Effector memory CD4-positive, alpha-beta T cell (primary cell): ENCODE measurements at places on chromosomes 7 and 10.

DNA sequence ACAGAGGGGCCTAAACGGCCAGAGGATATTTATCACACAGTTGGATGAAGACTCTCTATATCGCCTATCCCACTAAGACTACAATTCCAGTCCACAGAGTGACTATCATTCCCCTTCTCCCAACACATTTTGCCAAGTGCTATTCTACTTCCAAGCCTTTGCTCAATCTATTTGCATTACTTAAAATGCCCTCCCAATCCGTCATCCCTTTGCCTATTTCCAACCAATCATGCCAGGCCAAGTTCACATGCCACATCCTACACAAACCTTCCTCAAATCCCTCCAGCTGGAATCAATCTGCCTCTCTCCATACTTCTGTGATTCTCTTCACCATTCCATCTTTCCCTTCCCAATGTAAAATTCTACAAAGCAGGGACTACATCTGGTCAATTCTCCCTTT, 38.2 kb downstream of the SMURF1 start:
- no peak for DNase-seq

DNA sequence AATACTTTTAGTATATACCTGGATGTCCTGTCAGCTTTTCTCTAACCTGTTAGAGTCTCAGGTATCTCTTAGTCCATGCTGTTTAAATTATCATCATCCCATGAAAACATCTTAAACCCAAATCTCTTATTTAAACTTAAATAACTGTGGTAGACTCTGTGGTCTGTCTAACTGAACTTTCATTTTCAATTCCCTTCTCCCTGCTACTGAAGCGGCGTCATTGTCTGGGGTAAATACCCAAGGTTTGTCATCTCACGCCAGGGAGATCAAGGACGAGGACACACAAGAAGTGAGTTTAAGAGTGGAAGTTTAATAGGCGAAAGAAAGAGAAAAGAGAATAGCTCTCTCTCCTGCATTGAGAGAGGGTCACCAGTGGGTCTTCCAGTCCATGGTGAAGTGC, 804.4 kb upstream of the CELF2 start:
- DNase-seq, result no peak

DNA sequence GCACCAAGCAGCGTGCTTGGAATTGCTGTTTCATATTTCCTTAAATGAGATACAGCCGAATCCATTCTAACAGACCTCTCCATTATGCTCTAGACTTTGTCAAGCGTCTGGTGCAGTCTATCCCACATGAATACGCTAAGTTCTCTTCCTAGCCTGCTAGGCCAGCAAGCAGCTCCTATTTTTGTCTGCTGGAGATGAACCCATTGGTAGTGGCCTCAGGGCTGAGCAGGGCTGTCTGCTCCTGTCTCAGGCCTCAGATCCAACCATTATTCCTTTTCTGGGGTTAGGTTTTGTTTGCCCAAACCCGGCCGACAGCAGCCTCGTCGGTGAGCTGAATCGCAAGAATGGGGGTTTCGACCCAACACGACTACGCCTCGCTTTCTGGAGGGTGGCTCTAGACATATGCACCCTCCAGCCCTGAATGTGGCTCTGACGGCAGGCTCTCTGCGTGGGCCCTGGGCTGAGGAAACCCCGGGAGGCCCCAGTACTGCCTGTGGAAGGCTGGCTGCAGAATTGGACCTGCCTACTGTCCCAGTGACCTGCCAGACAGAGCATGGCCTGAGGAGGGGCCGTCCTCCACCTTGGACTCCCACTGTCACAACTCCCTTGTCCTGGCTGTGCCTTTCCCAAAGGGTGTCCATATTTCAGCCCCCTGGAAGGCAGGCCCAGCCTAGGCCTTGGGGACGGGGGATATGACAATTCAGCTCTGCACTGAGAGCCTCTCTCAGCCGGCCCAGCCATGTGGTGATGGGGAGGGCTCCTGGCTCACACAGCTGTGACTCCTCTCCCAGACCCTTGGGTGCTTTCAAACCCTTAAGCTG, 267.9 kb upstream of the TCERG1L start:
- DNase-seq, result no peak

- no peak for DNase-seq
Observed at GRCh38 chr7:74084722-74085578, 1.3 kb downstream of the LIMK1 start.

DNA sequence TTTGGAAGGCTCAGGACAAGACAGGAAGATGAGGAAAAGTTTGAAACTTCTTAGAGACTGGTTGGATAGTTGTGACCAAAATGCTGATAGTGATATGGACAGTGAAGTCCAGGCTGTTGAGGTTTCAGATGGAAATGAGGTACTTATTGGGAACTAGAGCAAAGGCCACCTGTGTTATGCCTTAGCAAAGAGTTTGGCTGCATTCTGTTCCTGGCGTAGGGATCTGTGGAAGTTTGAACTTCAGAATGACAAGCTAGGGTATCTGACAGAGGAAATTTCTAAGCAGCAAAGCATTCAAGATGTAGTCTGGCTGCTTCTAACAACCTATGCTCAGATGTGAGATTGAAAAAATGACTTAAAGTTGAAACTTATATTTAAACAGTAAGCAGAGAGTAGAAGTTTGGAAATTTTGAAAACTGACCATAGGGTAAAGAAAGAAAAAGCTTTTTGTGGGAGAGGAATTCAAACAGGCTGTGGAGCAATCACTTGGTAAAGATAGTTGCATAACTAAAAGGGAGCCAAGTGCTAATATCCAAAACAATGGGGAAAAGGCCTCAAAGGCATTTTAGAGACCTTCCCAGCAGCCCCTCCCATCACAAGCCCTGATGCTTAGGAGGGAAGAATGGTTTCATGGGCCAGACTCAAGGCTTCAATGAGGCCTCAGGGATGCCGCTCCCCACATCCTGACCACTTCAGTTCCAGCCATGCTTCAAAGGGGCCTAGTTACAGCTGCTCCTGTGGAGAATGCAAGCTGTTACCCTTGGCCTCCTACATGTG, 415.1 kb downstream of the INHBA start:
- DNase-seq, result no peak

- DNase-seq, result no peak
Observed at GRCh38 chr7:127782654-127783559, 130.9 kb downstream of the SND1 start.

DNA sequence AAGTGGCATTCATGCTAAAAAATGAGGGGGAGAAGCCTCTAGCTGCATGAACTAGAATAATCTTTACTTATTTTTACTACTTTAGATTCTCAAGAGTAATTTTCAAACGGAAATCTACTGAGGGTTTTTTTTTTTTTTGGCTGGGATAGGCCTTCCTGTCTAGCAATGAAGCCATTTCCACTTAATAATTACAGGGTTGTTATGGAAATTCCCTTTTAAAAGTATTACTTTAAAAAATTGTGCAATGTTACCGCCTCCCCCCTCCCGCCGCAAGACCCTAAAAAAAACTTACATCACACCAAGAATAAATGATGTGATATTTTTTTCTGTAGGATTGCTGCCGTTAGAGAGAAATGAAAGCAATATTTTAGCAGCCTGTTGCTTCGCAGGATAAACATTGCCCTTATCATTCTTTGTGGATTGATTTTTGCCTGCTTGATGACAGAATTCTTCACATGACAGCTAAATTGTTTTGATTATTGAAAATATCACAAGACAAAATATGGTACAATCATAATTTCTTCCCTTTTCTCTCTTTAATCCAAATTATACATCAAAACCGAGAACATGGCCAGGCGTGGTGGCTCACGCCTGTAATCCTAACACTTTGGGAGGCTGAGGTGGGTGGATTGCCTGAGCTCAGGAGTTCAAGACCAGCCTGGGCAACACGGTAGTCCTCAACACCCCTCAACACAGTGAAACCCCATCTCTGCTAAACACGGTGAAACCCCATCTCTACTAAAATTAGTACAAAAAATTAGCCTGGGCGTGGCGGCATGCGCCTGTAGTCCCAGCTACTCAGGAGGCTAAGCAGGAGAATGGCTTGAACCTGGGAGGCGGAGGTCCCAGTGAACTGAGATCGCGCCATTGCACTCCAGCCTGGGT, 32.8 kb downstream of the ARL4A start:
- DNase-seq, result no peak

- DNase-seq, result no peak
Observed at GRCh38 chr7:123769371-123769770, 20.6 kb upstream of the WASL start.

DNA sequence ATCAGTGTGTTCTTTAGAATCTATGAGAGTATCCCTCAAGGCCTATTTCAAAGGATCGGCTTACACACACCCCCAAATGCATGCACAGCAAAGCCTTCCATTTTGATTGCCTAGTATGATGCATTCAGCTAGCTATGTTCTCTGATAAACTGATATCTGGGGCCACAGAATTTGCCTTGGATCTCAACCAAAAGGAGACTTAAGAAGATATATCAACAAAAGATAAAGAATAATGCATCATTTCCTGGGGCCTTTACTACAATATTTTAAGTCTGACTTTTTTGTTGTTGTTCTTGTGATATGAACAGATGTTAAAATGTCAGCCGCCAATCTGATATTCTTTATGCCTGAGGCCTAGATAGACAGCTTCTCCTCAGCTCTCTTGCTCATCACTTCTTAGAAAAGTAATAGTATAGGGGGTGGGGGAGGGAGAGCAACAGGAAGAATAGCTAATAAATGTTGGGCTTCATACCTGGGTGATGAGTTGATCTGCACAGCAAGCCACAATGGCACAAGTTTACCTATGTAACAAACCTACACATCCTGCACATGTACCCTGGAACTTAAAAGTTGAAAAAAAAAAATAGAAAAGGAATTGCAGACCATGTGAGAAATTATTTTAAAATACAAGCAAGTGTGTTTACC, 792.9 kb upstream of the GHITM start:
- no peak for DNase-seq

DNA sequence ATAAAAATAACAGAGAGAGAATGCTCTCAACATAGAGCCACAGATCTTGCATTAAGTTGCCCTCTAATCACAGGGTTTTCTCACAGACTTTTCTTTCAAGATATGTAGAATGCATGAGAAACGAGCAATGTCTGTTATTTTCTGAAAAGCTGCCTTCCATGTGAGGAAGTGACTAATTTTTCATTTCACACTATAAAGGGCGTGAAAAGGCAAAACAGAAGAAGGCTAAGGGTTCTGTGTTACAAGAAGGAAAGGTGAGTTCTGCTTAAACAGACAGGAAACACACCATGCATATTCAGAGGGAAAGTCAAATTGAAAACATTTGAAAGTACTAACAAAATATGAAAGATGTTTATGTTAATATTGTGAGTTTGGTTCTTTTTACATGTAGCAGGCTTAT, 189.2 kb downstream of the SEMA3D start:
- DNase-seq, result no peak

DNA sequence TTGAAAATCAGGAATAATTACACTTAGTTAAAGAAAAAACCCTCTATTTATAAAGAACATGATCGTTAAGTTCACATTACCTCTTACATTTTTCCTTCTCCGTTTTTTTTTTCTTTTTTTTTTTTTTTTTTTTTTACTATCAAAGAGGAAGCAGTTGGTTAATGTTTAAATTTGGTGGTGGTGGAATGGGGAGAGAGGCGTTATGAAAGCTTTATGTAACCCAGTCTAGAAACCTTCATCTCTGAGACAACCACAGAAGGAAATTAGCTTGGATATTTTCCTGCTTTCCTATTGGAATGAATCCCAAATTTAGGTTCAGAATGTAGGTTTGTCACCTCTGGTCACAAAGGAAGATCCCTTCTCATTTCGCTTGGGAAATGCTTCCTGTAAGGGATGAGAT, 31.5 kb upstream of the LHFPL3 start:
- DNase-seq, result no peak

DNA sequence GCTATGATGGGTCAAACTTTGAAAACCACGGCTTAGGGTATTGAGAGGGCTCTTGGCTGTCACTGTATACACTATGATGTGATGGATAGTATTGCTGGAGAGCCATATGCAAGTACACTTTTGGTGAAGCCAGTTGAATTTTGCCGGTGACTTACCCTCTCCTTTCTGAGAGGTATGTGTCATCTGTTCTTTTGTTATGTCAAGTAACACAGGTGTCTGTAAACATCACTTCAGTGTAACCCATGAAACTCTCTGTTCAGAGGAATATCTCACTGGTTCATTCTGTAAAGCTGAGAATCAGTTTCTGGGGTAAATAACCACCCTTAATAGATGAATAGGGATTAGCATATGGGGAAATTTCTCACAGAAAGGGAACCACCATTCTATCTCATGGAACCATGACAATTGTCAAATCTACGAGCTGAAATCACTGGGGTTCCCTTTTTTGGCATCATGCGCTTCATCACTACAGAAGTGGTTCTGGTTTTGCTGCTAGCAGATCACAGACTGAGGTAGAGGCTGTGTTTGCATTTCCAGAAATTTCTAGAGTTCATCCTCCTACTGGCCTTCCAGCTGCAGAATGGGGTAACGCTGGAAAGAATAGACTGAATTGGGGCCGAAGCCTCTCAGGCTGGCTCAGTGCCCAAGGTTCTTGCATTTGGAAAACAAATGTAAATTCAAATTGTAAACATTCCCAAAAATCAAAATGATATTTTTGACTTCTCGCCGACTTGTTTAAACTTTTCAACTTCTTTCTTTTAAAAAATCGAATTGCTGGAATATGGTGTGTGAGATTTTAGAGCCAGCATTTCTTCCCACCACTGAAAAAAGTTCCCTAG, 83.3 kb upstream of the CREB5 start:
- DNase-seq, result no peak

- no peak for DNase-seq
Observed at GRCh38 chr10:58781873-58782488, 269.3 kb downstream of the BICC1 start.

GRCh38 chr7:83648464-83649241, at the start of gene SEMA3E:
TSS of gene SEMA3E (minus strand) at chr7:83649139.
- DNase-seq, result no peak

DNA sequence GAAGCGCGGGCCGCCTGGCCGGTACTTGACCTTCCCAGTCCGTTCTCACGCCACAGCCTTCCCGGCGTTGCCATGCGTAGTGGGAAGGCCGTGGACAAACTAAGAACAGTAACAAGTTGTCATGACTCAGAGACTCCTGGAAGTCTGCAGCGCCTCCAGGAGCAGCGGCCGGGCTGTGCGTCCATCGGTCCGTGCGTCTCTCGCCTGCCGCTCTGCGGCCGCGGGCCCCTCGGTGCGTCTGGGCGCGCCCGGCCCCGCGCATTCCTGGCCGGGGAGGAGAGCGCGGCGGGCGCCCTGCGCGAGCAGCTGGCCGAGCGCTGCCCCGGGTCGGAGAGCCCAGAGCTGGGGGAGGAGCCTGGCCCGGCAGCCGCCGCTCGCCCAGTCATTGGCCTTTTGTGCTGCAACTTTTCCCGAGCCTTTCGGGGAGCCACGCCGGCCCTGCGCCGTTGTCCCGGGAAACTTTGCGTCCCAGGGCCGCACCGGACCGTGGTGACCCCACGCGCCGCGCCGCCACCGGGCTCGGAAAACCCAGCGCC, 123.7 kb downstream of the TACC2 start:
- DNase-seq, result no peak

DNA sequence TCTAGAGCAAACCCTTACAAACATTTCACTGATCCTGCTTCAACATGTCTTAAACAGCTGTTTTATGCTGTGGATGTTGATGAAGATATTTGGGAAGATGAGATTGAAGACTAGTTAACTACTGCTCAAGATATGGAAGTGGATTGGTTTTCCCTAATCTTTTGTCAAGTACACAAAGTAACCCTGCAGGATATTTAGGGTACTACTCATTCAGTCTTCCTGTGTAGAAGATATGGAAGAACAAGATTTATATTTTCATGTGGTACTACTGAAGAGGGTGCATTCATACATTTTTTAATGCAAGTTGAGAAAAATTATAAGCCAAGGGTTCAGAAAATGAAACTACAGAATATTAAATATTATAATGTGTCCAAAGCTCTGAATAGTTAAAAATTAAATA, 18.3 kb upstream of the TMEM140 start:
- no peak for DNase-seq
